Uterus (tissue), 4 donors: ENCODE measurements at places on chromosomes 3 and 15. TPM values are rescaled to one million over a fixed set of nuclear protein-coding genes. Genes with fewer than 3 reads are reported as not detected.

The TRAK1 gene
- total RNA-seq, result 14.3 TPM

The CLSTN2 gene
- 24.1 TPM for total RNA-seq

The LZTFL1 gene
- 14.3 TPM for total RNA-seq

The TLR9 gene
- total RNA-seq, result not detected

The RNU5B-1 gene
- total RNA-seq, result 34.0 TPM

The GPR176 gene
- 11.8 TPM for total RNA-seq

The CACNA2D2 gene
- total RNA-seq, result under 0.01 TPM

The FES gene
- 59.5 TPM for total RNA-seq

The TEX55 gene
- not detected for total RNA-seq

DNA sequence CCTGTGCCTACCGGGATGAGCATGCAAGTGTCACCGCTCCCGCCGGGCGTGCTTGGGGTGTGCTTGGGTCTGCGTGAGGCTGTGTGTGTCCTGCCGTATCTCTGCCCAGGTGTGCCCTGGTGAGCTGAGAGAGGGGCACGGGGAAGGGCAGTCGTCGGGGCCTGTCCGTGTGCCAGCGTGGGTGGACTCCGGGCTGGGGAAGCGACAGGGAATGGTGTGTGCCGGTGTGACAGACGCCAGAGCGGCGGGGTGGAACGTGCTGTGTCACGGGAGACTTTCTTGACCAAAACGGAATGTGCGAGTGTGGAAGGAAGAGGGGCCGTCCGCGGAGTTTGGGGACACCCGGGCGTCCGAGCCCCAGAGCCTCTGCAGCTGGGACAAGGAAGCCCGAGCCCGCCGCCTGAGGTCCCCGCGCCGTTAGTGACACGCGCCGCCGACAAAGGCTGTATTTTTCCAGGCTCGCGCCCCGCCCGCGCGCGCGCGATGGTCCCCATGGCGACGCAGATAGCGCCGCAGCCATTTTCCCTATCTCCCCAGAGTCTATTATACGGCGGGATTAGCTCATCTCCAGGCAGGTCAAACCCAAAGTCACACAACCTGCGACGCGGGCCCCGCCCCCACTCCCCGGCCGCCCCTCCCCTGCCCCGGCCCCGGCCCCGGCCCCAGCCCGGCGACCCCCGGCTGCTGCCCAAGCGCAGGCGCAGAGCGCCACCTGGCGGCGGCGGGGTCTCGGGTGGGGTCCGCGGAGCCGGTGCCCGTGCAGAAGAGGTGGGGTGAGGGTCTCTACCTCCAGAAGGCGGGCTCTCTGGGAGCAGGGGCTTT lies 4.5 kb upstream of the GATA2 start:
- no peaks in the 10 kb centered on the region for H3K36me3 ChIP-seq
- peak overlapping the region; percentile 31 for H3K4me3 ChIP-seq
- H3K4me1 ChIP-seq, result peaks cover 11% of the 10 kb centered on the region
- H3K27me3 ChIP-seq, result no peaks in the 10 kb centered on the region
- DNase-seq, result peak; percentile 72

DNA sequence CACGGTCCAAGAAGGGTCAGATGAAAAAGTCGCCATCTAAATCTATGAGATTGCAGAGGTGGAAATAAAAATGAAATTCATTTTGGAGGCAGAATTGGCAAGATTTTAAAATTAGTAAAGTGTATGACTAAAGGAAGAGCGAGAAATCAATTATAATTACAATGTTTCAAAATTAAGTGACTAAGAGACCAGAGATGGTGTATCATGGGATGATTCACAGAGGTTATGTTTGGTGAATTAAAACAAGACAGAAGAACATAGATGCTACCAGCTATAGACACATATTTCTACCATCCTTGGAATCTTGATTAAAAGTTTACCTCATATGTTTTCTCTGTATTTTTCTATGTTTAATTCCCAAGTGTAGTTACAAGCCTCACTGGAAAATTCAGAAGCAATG lies 308.9 kb upstream of the DNAJC19 start:
- DNase-seq, result no peak
- H3K27ac ChIP-seq, result no peak overlapping the region
- no peak overlapping the region for H3K4me3 ChIP-seq
- no peaks in the 10 kb centered on the region for H3K36me3 ChIP-seq
- no peaks in the 10 kb centered on the region for H3K4me1 ChIP-seq

GRCh38 chr15:60006203-60006862 lies 2.2 kb downstream of the FOXB1 start:
- no peaks in the 10 kb centered on the region for H3K4me1 ChIP-seq
- H3K27ac ChIP-seq, result no peak overlapping the region
- peaks cover 16% of the 10 kb centered on the region for H3K27me3 ChIP-seq
- peak overlapping the region; percentile 6 for H3K4me3 ChIP-seq
- DNase-seq, result no peak
- H3K36me3 ChIP-seq, result no peaks in the 10 kb centered on the region

GRCh38 chr3:55659701-55660100 lies 172.6 kb upstream of the WNT5A start:
- H3K4me1 ChIP-seq, result no peaks in the 10 kb centered on the region
- H3K27ac ChIP-seq, result no peak overlapping the region
- no peak overlapping the region for H3K4me3 ChIP-seq
- no peak for DNase-seq
- no peaks in the 10 kb centered on the region for H3K27me3 ChIP-seq
- H3K36me3 ChIP-seq, result no peaks in the 10 kb centered on the region

DNA sequence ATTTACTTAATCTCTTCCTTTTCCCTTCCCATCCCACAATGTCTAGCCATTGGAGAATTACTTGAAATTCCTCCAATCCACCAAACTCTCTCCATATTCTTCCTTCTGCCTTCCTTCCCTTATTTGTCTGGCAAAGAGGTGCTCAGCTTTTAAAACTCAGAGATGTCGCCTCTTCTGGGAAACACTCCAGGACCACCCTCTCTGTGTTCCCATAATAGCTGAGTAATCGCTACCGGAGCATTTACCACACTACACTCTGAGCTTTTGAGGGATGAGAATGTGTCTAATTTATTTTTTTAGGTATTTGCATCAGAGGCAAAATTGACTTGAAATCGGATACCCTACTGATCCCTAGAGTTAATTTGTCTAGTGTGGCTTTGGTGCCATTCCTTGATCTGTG lies 245.7 kb upstream of the TPRG1 start:
- no peak for DNase-seq
- H3K27me3 ChIP-seq, result no peaks in the 10 kb centered on the region
- H3K4me3 ChIP-seq, result no peak overlapping the region
- H3K4me1 ChIP-seq, result no peaks in the 10 kb centered on the region
- H3K27ac ChIP-seq, result no peak overlapping the region

DNA sequence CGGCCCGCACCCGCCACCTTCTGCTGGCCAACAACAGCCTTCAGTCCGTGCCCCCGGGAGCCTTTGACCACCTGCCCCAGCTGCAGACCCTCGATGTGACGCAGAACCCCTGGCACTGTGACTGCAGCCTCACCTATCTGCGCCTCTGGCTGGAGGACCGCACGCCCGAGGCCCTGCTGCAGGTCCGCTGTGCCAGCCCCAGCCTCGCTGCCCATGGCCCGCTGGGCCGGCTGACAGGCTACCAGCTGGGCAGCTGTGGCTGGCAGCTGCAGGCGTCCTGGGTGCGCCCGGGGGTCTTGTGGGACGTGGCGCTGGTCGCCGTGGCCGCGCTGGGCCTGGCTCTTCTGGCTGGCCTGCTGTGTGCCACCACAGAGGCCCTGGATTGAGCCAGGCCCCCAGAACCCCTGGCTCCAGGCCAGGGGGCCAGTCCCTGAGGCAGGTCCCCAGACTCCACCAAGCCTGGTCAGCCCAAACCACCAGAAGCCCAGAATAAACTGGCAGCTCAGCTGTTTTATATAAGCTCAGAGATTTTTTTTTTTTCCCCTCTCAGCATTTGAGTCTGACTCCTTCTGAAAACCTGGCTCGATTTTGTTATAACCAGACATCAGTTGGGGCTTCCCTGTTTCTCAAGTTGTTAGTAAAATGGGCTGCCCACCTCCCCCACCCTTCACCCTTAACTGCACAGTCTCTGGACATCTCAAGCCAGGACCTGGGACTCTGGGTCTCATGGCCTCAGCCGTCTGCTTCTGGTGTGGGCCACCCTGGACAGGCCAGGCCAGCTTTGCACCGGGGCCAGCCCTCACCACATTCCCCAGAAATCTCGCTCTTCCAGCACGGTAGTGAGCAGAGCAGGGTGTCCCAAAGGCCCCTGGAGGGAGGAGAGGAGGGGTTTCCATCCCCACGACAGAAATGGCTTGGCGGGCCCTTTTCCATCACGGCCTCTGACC lies 1.6 kb downstream of the GP9 start:
- H3K36me3 ChIP-seq, result no peaks in the 10 kb centered on the region
- no peaks in the 10 kb centered on the region for H3K4me1 ChIP-seq
- no peak for DNase-seq

DNA sequence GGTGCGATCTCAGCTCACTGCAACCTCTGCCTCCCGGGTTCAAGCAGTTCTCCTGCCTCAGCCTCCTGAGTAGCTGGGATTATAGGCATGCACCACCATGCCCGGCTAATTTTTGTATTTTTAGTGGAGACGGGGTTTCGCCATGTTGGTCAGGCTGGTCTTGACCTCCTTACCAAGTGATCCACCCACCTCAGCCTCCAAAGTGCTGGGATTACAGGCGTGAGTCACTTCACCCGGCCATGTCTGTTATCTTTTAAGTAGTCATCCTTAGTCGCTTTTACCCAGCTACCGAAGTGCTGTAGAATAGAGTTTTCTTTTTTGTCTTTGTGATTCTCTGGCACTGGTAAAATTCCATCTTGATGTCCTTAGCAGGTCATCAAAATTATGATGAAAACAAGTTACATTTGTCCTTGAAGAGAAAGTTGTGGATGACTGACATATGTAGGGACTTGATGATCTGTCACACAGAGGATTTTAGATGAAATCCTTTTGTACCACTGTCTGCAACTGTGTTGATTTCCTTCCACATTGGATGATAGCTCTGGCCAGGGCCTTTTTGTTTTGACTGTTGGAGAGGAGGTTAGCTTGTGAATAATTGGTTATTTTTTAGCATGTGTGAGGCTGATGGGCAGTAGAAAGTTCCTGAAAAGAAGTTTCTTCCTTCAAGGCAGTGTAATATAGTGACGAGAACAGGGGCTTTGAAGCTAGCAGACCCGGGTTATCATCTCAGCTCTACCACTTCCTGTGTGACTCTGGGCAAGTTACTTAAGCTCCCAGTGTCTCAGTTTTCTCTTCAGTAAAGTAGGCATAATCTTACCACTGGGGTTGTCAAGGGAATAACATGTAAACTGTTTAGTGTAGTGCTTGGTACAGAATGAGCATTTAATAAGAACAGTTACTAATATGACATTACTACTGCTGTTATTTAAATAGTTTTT lies 18.8 kb downstream of the ATG7 start:
- no peaks in the 10 kb centered on the region for H3K36me3 ChIP-seq
- no peaks in the 10 kb centered on the region for H3K27me3 ChIP-seq
- peaks cover 22% of the 10 kb centered on the region for H3K4me1 ChIP-seq
- no peak overlapping the region for H3K27ac ChIP-seq

GRCh38 chr3:147407114-147407497 lies 763 bp upstream of the ZIC4 start:
- DNase-seq, result no peak
- H3K27ac ChIP-seq, result no peak overlapping the region
- H3K4me3 ChIP-seq, result no peak overlapping the region
- H3K4me1 ChIP-seq, result no peaks in the 10 kb centered on the region
- no peaks in the 10 kb centered on the region for H3K36me3 ChIP-seq
- H3K27me3 ChIP-seq, result peaks cover 29% of the 10 kb centered on the region

DNA sequence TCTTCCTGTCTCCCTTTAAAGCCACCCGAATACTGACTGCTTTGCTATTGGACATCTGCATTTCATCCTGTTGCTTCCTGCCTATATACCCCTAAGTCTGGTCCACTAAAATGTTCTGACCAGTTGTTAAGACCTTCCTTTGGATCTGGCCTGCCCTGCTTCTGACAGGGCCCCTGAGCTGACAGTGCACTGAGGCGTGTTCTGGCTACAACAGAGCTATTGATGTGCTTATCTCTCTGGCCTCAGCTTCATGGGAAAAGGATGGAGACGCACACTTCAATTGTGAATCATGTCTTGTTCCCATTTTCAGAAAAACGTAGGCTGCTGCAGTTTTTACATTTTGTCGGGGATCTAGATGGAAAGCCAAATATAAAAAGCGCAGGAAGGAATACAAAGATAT lies 7.1 kb upstream of the P3H2 start:
- H3K27ac ChIP-seq, result no peak overlapping the region
- H3K27me3 ChIP-seq, result no peaks in the 10 kb centered on the region
- no peaks in the 10 kb centered on the region for H3K36me3 ChIP-seq
- no peaks in the 10 kb centered on the region for H3K4me1 ChIP-seq
- no peak for DNase-seq

- no peak for DNase-seq
- H3K27ac ChIP-seq, result no peak overlapping the region
- no peaks in the 10 kb centered on the region for H3K27me3 ChIP-seq
- no peaks in the 10 kb centered on the region for H3K36me3 ChIP-seq
- H3K4me3 ChIP-seq, result no peak overlapping the region
Measured at GRCh38 chr3:71360764-71361163, 222.8 kb downstream of the FOXP1 start.

DNA sequence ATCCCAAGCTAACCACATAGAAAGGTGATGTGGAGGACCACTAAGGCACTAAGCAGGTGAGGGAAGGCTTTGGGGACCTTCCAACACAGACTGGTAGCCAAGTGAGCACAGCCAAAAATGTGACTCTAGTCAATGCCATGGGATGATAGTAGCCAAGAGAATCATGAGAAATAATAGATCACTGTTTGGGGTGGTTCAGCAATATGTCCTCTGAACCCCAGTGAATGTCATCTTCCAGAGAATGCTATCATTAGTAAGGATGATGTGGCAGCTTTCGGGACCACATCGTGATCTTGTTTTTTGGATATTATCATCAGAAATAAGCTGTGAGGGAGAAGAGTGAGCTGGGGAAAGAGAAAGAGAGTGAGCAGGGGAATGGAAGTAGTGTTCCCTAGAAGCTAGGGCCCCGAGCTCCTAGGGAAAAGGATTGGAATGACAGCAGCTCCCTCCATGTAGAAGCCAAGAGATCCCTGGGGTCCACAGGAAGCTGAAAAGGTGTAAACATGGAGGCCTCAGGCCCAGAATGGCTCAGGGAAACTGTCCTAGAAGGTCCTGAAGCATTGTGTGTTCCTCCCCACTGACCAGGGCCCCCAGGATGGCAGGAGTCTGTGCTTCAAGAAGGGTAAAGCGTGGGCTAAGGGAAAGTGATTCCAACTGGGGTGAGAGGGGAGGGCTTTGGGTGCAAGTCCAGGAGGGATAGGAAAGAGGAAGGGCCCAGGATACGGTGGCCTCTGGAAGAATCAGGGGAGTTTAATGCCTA lies 56.6 kb upstream of the KLF13 start:
- no peaks in the 10 kb centered on the region for H3K4me1 ChIP-seq
- H3K27me3 ChIP-seq, result no peaks in the 10 kb centered on the region
- H3K36me3 ChIP-seq, result no peaks in the 10 kb centered on the region
- H3K4me3 ChIP-seq, result no peak overlapping the region
- DNase-seq, result no peak

GRCh38 chr3:3800080-3800455 lies 837 bp downstream of the LRRN1 start:
- DNase-seq, result no peak
- no peaks in the 10 kb centered on the region for H3K27me3 ChIP-seq
- no peak overlapping the region for H3K27ac ChIP-seq
- H3K36me3 ChIP-seq, result no peaks in the 10 kb centered on the region
- no peaks in the 10 kb centered on the region for H3K4me1 ChIP-seq
